ENCODE measurements at places on chromosomes 6 and 20.
A peak's percentile ranks its signal among the peaks of the same experiment; 100 is the strongest.

- no peak for DNase-seq
Observed at GRCh38 chr6:7624796-7625710, 35.1 kb downstream of the SNRNP48 start.

- peak; percentile 52 for DNase-seq
Observed at GRCh38 chr6:73388800-73389512, 5.7 kb upstream of the DDX43 start.

DNA sequence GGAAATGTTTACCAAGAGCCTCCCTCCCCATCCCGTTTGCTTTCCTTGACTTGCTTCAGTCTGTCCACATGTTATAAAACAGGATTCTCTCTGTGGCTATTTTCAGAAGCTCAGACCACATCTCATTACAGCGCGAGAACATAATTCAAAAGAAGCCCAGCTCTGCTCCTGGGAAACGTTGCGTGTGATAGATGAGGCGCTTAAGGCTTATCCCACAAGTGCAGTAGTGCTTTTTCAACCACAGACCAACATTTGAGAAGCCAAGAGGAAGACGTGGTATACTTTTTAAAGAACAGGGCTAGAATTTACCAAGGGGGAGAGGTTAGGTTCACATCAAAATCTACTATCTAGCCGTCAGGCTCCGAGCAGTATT is 239.5 kb downstream of the SLC24A3 start:
- DNase-seq: no peak

DNA sequence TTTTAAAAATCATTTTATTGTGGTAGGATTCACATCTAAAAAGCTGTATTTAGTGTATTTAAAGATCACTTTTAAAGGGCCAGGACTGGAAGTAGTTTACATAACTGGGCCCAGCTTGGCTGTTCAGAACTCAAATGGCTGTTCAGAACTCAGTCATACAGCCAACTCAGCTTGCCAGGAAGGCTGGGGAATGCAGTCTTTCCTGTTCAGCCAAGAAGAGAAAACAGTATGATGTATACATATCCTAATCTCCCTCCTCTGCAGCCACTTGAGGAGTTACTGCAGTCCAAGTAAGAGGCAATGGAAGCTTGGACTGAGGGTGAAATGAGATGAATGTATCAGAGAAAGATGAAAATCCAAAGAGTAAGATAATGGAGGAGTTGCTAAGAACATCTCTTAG is 24.6 kb downstream of the DSTN start:
- no peak for DNase-seq

- no peak for DNase-seq
Observed at GRCh38 chr20:55449091-55449490, 556.2 kb downstream of the CBLN4 start.

Measured in stimulated activated CD8-positive, alpha-beta memory T cell treated with anti-CD3 and anti-CD28 coated beads, Interleukin-15, amount 100 ng/mL, for 48 hours (primary cell).